ENCODE measurements at places on chromosomes 1 and 21. TPM values are rescaled to one million over a fixed set of nuclear protein-coding genes. Genes with fewer than 3 reads are reported as not detected.

DNA sequence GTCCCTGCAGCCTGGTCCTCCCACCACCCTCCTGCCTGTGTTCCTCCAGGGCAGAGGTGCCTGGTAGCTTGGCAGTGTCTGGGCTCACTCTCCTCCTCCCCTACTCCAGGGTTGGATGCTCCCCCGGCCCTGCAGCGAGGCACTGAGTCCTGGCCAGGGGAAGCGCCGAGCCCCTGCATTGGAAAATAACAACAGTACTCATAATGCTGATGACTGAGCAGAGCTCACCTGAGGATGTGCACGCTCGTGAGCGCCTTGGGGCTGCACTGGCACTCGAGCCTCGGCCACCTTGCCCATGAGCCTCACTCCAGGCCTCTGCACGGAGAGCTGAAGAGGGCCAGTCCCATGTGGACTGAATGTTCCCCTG lies 6.0 kb upstream of the ACTRT2 start:
- DNase-seq: no peak

DNA sequence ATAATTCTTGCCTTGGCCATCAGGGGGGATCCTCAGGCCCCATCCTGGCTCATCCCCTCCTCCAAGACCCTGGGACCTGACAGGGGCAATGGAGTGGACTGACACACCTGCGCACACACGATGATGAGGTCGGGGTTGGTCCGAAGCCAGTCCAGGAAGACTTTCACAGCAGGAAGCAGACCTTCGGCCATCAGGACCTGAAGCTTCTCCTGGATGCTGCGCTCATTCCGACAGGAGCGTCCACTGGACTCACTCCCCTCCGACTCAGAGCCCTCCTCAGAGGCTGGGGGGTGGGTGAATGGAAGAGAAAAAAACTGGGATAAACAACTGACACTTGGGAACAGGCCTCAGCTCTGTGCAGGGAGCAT lies 15.4 kb upstream of the PAQR6 start:
- no peak for DNase-seq

DNA sequence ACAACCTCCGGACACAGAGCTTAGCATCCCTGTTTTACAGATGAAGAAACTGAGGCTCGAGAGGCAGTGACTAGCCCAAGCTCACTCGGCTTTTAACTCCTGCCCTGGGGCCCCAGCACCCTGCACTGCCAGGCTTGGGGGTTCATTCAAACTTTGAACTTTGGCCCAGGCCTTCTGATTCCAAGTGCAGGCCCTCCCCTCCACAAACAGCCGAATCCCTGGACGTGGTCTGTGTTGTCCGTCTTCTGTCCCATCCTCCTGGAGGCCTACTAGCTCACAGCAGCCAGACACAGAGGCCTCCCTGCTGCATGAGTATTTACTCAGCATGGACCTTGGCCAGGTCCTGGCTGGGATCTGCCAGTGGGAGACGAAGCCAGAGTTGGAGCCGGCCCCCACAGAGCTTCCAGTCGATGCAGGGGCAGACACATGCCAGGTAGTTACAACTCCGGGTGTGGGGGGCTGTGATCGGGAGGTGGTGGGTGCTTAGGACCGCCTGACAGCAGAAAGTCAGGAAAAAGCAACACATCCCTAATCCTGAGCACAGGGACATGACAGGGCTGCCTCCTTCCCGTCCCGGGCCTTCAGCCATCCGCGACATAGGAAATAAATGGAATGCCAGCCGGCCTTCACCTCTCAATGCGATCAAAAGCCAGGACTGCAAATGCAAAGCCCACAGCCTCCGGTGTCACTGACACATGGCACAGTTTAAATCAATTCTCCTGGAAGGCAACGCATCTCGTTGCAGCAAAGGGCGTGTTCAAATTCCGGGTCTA lies 7.4 kb downstream of the IFFO2 start:
- DNase-seq: peak; percentile 34

DNA sequence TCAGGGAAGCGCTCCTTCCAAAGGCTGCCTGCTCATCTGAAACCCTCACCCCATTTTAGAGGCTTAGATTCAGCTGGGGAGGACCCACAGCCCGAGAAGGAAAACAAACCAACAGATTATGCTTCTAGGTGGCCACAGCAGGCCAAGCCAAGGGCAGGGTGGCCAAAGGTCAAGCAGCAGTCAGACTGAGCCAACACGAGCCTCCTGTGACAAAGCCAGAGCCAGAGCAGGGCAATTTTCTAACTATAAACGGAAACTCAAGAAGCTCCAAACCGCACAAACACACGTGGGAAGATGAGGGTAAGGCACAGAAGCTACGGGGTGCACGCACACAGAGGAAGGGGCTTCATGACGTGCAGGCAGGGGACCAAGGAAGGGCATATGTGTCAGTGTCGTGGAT lies 64.1 kb downstream of the PLEKHA6 start:
- DNase-seq: peak; percentile 31

GRCh38 chr1:6586404-6586816 lies 6.6 kb downstream of the ZBTB48 start:
- no peak for DNase-seq

DNA sequence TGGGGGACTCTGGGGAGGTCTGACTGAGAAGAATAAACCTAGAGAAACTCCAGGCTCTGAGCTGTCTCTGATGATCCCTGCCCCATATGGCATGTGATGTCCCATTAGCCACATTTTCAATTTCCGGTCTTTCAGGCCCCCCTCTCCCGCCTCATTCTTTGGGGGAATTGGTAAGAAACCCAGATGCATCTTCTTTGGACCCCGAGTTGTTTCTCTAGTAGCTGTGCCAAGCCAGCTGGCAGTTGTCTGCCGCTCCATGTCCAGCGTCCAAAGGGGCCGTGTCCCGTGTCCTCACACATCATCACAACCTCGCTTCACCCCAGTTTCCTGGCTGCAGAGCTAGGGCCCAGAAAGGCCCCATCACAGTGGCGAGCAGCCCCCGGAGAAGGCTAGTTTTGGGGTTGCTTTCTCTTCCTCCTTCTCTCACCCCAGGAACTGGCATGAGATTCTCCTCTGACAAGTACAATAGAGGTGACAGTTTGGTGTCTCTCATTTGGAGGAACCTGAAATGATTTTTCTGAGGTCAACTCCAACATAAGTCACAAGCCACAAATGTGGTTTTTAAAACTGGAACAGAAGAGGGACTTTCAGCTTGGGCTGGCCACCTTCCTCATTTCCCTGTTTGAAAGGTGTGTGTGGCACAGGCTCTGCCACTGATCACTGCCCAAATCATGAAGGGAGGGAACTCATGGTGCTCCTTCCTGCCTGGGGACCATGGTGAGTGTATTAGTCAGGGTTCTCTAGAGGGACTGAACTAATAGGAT lies 6.4 kb upstream of the GPR157 start:
- DNase-seq: no peak

DNA sequence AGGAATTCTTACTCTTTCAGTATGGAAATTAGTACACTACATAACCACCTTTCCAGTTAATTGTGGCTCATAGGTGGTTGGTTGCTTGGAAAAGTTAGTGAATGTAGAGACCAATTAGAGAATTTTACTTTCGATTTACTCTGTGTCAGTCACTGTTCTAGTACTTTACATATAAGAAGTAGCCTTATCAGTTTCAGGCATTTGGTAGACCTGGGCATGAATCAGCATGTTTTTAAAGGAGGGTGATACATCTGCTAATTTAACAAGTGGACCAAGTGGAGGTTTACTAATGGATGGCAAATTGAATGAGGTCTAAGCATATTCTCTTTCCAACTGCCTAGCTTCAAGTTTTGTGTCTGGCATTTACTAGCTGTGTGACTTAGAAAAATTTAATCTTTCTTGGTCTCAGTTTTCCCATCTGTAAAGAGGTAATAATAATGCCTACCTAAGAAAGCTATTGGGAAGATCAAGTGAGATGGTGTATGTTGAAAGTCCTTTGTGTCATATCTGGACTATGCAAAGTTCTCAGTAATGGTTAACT lies 1158.6 kb downstream of the PLA2G4A start:
- DNase-seq: no peak

DNA sequence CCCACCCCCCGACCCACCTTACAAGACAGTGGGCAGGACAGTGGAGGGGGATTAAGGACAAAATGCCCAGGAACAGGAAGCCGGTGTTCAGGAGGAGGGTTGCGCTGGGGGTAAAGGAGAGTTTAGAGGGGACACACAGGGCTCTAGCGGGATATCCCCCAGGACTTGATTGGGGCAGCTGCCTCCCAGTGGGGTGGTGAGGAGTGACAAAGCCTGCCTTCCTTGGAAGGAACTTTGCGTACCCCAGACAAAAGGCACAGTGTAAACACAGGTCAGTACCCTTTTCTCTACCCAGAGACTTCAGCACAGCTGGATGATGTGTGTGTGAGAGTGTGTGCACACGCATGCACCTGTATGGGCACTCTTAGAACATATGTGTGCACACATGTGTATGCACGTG lies 51.7 kb upstream of the BCAR3 start:
- DNase-seq: no peak

DNA sequence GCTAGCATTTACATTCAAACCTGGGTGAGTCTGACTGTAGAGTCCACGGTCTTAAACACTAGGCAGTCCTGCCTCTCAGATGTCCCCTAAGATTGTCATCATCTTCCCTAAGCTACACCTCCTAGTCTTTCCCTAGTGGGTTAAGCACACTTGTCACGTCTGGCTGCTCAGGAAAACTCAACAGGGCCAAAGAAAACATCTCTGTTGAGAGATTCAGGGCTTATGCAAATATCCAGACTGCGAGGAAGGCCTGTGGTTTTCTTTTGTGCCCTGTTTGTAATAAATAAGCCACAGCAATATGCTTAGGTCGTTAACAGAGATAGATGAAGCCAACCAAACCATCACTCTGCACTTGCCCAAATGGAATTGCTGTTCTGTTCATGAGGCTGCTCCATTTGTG lies 472.6 kb upstream of the DEPDC1 start:
- no peak for DNase-seq

DNA sequence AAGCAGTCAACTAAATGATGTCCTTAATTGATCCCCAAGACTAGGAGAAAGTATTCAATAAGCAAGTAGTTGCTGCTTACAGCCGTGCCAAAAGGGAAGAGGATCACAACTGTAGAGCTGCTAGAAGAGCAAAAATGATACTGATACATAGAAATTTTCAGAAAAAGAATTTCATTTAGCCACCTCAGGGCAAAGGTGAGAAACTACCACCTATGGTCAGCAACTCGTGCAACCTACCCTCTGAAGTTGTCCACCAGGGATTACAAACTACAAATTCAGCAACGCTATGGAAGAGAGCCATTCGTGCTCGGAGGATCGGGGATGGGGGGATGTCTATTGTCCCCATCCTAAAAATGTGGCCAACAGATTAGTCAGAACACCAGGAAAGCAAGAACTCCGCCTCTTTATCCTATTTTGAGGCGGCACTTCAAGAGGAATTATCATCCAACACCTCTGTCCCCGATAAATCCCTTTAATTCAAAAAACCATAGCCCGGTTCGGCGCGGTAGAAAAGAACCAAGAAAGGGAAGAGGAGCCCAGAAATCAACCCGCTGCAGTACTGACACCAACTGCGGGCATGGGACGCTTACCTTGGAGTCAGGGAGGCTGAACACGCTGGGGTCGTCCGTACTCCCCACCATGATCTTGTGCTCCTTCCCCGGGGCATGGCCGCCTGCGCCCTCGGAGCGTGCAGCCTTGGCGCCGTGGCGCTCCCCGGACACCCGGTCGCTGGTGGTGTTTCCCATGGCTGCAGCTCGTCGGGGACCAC lies 687 bp downstream of the PRKAB2 start:
- peak; percentile 2 for DNase-seq

DNA sequence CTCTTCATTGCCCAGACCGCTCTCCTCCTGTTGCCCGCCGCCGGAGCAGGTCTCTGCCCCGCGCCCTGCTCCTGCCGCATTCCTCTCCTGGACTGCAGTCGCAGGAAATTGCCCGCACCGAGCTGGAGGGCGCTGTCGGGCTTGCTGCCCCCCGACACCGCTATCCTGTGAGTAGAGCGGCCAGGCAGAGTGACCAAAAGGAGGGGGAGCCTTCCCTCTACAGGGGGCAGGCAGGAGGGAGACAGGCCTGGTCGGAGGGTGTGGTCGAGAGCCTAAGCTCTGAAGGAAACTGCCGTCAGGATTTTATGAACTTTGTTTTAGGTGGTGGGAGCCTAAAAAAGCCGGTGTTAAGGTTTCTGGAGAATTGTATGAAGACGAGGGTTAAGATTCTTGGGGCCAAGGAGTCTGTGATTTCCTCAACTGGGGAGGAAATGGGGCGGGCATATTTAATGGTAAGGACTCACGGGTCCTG lies 517 bp downstream of the LRIG2 start:
- DNase-seq: peak; percentile 64

- no peak for DNase-seq
Observed at GRCh38 chr1:938711-939489, 15.2 kb downstream of the SAMD11 start.

DNA sequence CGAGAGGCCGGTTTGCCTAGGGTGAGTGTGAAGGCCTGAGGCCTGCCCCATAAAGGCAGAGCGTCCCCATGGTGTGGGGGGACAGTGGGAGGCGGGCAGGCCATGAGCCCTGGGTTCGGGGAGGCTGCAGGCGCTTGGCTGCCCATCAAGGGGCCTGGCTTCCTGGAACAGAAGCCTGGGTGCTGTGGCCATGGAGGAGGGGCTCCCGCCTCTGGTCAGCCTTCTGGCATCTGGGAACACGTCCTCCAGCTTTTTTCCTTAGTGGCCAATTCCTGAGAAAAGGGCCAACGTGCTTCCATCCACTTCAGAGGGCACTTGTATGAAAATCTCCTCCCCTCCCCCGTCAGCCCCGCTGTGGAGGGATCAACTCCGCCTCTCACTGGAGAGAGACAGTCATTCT lies 58.7 kb downstream of the PRDM16 start:
- DNase-seq: no peak

DNA sequence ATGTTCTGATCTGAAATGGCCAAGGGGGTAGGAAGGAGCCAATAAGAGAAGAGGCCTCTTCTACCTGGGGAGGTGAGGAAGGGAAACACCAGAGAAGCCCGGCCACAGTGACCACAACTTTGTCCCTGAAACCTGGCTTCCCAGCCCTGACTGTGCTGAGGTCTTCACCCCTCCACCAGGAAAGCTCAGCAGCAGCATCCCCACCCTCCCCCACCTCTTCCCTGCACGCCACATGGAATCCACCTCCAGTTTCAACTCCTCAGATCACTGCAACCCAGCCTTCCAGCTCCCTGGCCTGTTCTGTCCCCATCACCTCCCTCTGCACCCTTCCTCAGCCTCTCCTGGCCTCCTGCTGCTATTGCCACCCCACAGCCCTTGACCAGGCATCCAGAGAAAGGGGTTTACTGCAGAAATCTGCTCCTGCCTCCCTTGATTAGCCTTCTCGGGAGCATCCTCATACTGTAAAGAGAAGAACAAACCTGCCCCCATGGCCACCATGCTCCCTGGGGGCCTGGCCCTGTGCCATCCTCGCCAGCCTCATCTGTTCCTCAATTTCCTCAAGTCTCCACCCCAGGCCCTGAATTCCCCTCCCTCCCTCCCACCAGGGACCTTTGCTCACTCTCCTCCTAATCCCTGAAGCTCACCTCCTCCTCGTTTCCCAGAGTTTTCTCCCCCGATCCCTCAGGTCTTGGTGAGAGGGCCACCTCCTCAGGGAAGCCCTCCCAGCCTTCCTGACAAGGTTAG lies 450.9 kb downstream of the MATN1 start:
- DNase-seq: no peak

- DNase-seq: no peak
Observed at GRCh38 chr1:201444792-201445191, 23.3 kb upstream of the TNNI1 start.

- DNase-seq: no peak
Observed at GRCh38 chr1:178048883-178049282, 45.0 kb upstream of the RASAL2 start.

Gene CA6
- not detected for total RNA-seq

Gene IQCC
- total RNA-seq: 6.1 TPM

Gene LHX8
- total RNA-seq: not detected

Gene LMOD1
- total RNA-seq: not detected

Gene GSTM1
- total RNA-seq: not detected

All from SJCRH30 (cell line).